ENCODE measurements at places on chromosomes 2 and 18. TPM values are rescaled to one million over a fixed set of nuclear protein-coding genes. Genes with fewer than 3 reads are reported as not detected.

The DRC1 gene
- total RNA-seq, result not detected

The SCN2A gene
- not detected for total RNA-seq

The NCKAP5 gene
- total RNA-seq, result 0.35 TPM

The COBLL1 gene
- 0.32 TPM for total RNA-seq

- no peak overlapping the region for H3K4me3 ChIP-seq
- no peak for DNase-seq
- H3K27me3 ChIP-seq, result no peaks in the 10 kb centered on the region
Observed at GRCh38 chr2:231397928-231398294, 2.4 kb downstream of the B3GNT7 start.

- H3K27ac ChIP-seq, result no peak overlapping the region
- H3K4me3 ChIP-seq, result no peak overlapping the region
- DNase-seq, result no peak
- H3K4me1 ChIP-seq, result no peaks in the 10 kb centered on the region
- H3K36me3 ChIP-seq, result no peaks in the 10 kb centered on the region
- no peaks in the 10 kb centered on the region for H3K27me3 ChIP-seq
Observed at GRCh38 chr2:207930747-207931146, 94.6 kb downstream of the PLEKHM3 start.

- no peaks in the 10 kb centered on the region for H3K4me1 ChIP-seq
- H3K4me3 ChIP-seq, result no peak overlapping the region
- H3K27me3 ChIP-seq, result no peaks in the 10 kb centered on the region
- H3K27ac ChIP-seq, result no peak overlapping the region
- no peak for DNase-seq
Observed at GRCh38 chr2:239818086-239818485, 207.1 kb downstream of the NDUFA10 start.

GRCh38 chr2:9757501-9758264, 85.6 kb upstream of the TAF1B start:
- H3K4me1 ChIP-seq, result peaks cover 23% of the 10 kb centered on the region
- DNase-seq, result no peak
- H3K27me3 ChIP-seq, result peaks cover 4% of the 10 kb centered on the region

DNA sequence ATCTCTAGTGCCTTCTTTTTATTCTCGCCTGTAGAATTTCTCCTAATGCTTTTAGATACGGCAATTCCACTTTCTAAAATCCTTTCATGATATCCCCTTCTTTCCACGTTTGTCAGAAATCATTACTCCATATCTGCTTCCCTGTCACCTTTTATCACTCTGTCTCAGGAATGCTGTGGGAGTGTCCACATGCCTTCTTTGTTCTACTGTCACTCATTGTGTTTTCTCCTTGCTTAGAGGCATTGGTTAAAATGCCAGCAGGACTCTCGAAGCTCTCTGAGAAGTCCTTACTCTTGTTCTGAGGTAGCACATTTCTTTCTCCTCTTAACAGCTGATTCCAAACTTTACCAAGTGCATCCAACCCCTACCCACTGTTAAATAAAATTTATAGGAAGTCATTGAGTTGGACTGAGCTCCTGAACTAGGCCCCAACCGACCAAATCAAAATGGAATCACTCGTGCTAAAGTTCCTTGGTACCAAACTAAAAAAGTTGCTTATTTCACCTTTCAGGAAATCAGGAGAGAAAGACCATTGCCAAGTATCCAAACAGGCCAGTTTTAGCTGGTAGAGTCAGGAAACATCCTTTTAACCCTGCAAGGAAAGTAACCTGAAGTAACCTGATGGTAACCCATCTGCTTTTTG, 10.6 kb upstream of the GALNT5 start:
- no peaks in the 10 kb centered on the region for H3K27me3 ChIP-seq
- no peaks in the 10 kb centered on the region for H3K36me3 ChIP-seq
- no peak overlapping the region for H3K27ac ChIP-seq
- peaks cover 14% of the 10 kb centered on the region for H3K4me1 ChIP-seq
- H3K4me3 ChIP-seq, result no peak overlapping the region

GRCh38 chr2:164846276-164846675, 4.7 kb upstream of the COBLL1 start:
- peaks cover 2% of the 10 kb centered on the region for H3K27me3 ChIP-seq
- H3K4me1 ChIP-seq, result no peaks in the 10 kb centered on the region
- no peak overlapping the region for H3K4me3 ChIP-seq
- no peak overlapping the region for H3K27ac ChIP-seq
- no peak for DNase-seq

- H3K4me1 ChIP-seq, result peaks cover 13% of the 10 kb centered on the region
- no peak overlapping the region for H3K27ac ChIP-seq
- DNase-seq, result no peak
- no peaks in the 10 kb centered on the region for H3K36me3 ChIP-seq
- H3K27me3 ChIP-seq, result no peaks in the 10 kb centered on the region
- H3K4me3 ChIP-seq, result no peak overlapping the region
Observed at GRCh38 chr18:79495591-79496071, 99.9 kb downstream of the NFATC1 start.

- no peaks in the 10 kb centered on the region for H3K27me3 ChIP-seq
- no peaks in the 10 kb centered on the region for H3K36me3 ChIP-seq
- H3K4me1 ChIP-seq, result no peaks in the 10 kb centered on the region
- DNase-seq, result no peak
Observed at GRCh38 chr2:72668647-72669046, 157.2 kb downstream of the EXOC6B start.

GRCh38 chr2:197677056-197677455, 1.7 kb upstream of the RFTN2 start:
- no peaks in the 10 kb centered on the region for H3K27me3 ChIP-seq
- H3K36me3 ChIP-seq, result no peaks in the 10 kb centered on the region
- no peaks in the 10 kb centered on the region for H3K4me1 ChIP-seq
- H3K4me3 ChIP-seq, result no peak overlapping the region
- H3K27ac ChIP-seq, result no peak overlapping the region
- no peak for DNase-seq

GRCh38 chr18:73577365-73577764, 570.3 kb downstream of the FBXO15 start:
- no peak overlapping the region for H3K4me3 ChIP-seq
- DNase-seq, result no peak
- no peaks in the 10 kb centered on the region for H3K4me1 ChIP-seq
- no peaks in the 10 kb centered on the region for H3K27me3 ChIP-seq
- H3K36me3 ChIP-seq, result no peaks in the 10 kb centered on the region

DNA sequence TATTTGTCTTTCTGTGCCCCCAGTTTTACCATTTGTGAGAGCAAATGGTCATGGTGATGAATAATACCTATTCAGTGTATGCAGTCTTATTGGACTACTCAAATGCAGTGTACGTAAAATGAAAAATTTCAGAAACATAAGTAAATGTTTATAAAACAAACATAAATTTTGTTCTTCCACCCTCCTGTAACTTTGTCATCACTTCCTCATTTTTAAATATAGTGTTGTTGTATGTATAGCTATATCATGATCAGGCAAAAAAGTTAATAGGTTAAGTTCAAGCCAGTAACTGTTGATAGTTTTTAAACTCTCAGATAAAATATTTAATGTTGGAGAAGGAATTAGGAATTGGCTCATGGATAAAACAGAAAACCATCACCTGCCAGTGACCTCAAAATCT, 93.2 kb downstream of the KLF7 start:
- DNase-seq, result no peak
- no peak overlapping the region for H3K4me3 ChIP-seq
- no peak overlapping the region for H3K27ac ChIP-seq
- no peaks in the 10 kb centered on the region for H3K27me3 ChIP-seq
- H3K4me1 ChIP-seq, result peaks cover 23% of the 10 kb centered on the region
- H3K36me3 ChIP-seq, result no peaks in the 10 kb centered on the region

DNA sequence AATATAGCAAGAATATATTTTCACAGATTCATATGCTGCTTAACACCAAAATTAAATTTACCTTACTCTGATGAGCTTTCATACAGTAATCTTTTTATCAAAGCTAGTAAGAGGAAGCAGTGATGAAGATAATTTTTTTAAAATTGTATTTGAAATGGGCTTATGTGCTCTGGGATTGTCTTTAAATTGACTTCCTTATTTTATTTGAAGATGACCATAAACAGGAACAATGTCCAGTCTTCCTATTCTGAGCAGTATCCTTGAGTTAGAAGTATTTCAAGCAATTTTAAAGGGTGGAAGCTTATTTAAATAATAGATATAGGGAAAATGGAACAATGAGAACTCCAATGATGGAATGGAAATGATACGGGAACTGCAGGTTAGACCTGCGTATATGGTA, 211.6 kb downstream of the MCFD2 start:
- H3K27ac ChIP-seq, result no peak overlapping the region
- no peaks in the 10 kb centered on the region for H3K27me3 ChIP-seq
- peaks cover 6% of the 10 kb centered on the region for H3K4me1 ChIP-seq
- no peak for DNase-seq
- H3K36me3 ChIP-seq, result no peaks in the 10 kb centered on the region

Measured in GM12878 (cell line).